ENCODE measurements at places on chromosomes 7 and 10. TPM values are rescaled to one million over a fixed set of nuclear protein-coding genes. Genes with fewer than 3 reads are reported as not detected.
A peak's percentile ranks its signal among the peaks of the same experiment; 100 is the strongest.

The STEAP2 gene
- total RNA-seq = 34.2 TPM

The KCNIP2 gene
- total RNA-seq = 0.29 TPM

GRCh38 chr7:69684369-69685292, 86.4 kb downstream of the AUTS2 start:
- no peaks in the 10 kb centered on the region for H3K27me3 ChIP-seq
- no peaks in the 10 kb centered on the region for H3K36me3 ChIP-seq
- DNase-seq = no peak
- no peaks in the 10 kb centered on the region for H3K4me1 ChIP-seq
- H3K27ac ChIP-seq = no peak overlapping the region

DNA sequence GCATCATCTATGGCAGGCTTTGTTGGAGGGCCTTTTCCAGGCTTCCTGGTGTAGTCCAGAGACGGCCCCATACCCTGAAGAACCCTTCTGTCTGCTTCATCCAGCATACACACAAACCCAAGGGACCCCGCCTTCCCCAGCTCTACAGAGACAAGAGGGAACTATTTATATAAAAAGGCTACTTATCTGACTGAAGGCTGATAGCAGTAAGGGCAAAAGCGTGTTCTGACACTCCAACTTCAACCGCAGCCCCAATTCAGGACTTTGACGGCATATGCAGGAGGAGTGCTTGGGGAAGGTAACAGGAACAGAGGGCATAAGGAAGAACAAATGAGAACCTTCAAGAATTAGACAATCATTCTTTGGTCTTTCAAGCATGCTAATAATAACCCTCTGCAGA, 21.0 kb downstream of the GNA12 start:
- peaks cover 15% of the 10 kb centered on the region for H3K4me1 ChIP-seq
- no peak for DNase-seq
- peak overlapping the region; percentile 39 for H3K27ac ChIP-seq
- H3K27me3 ChIP-seq = no peaks in the 10 kb centered on the region
- no peaks in the 10 kb centered on the region for H3K36me3 ChIP-seq
- H3K4me3 ChIP-seq = no peak overlapping the region

The PLCE1 gene
- 11.8 TPM for total RNA-seq

DNA sequence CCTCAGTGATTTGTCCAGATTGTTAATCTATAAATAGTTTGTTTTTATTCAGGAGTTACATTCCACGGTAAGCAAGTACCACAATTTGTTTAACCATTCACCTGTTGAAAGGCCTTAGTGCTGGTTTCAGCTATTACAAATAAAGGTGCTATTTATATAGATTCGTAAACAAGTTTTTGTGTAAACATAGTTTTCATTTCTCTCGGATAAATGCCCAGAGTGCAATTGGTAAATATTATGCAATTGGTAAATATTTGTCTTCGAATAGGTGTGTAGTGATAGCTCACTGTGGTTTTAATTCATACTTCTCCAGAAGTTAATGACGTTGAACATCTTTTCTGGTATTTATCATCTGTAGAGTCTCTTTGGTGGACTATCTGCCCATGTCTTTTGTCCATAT, 76.4 kb upstream of the RSU1 start:
- no peak overlapping the region for H3K27ac ChIP-seq
- no peak for DNase-seq
- no peak overlapping the region for H3K4me3 ChIP-seq
- H3K4me1 ChIP-seq = no peaks in the 10 kb centered on the region

DNA sequence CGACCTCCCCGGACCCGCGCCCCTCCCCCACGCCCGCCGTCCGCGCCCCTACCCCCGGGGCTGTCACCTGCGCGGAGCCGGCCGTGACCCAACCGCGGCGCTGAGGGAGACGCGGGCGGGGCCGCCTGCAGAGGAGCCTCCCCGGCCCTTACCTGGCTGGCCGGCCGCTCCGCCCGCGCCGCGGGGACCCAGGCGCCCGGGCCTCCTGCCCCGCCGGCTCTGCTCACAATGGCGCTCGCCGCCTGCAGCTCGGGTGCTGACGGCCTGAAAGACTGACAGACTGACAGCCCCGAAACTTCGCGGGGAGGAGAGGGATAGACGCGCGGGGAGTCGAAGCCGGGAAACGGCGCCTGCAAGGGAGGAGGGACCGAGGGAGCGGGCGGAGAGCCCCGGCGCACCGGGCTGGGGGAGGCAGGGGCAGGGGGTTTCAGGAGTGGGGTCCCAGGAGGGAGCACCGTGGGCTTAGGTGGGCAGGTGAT, 393 bp downstream of the ZNF467 start:
- H3K36me3 ChIP-seq = no peaks in the 10 kb centered on the region
- H3K27ac ChIP-seq = peak overlapping the region; percentile 69
- DNase-seq = peak; percentile 43
- no peaks in the 10 kb centered on the region for H3K27me3 ChIP-seq
- H3K4me3 ChIP-seq = peak overlapping the region; percentile 48

The GPR37 gene
- total RNA-seq = 0.70 TPM

- no peaks in the 10 kb centered on the region for H3K4me1 ChIP-seq
- H3K4me3 ChIP-seq = no peak overlapping the region
- no peak overlapping the region for H3K27ac ChIP-seq
- H3K27me3 ChIP-seq = no peaks in the 10 kb centered on the region
- no peak for DNase-seq
- H3K36me3 ChIP-seq = no peaks in the 10 kb centered on the region
Observed at GRCh38 chr10:133104068-133104962, 16.6 kb downstream of the ADGRA1 start.

DNA sequence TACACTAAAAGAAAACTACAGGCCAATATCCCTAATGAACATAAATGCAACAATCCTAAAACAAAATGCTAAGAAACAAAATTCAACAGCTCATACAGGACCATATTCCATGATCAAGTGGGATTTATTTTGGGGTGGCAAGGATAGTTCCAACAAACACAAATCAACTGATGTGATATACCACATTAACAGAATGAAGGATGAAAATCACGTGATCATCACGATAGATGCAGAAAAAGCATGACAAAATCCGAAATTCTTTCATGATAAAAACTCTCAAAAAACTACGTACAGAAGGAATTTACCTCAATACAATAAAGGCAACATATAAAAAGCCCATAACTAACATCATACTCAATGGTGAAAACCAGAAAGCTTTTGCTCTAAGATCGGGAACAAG, 124.0 kb downstream of the RELN start:
- no peak overlapping the region for H3K4me3 ChIP-seq
- no peak for DNase-seq
- no peaks in the 10 kb centered on the region for H3K36me3 ChIP-seq
- no peaks in the 10 kb centered on the region for H3K27me3 ChIP-seq
- H3K27ac ChIP-seq = no peak overlapping the region

The PTPRZ1 gene
- not detected for total RNA-seq

The PRKG1 gene
- 72.4 TPM for total RNA-seq
